Hematopoietic multipotent progenitor cell treated with erythropoietin and hydrocortisone succinate and interleukin-3 and kit ligand, for 4 days (in vitro differentiated cells): ENCODE measurements at places on chromosomes 13 and 19.

- no peak for DNase-seq
Observed at GRCh38 chr13:50994651-50995050, 85.1 kb downstream of the RNASEH2B start.

GRCh38 chr19:14472202-14472938 is 2.8 kb downstream of the PTGER1 start:
- peak; percentile 85 for DNase-seq

- DNase-seq = no peak
Observed at GRCh38 chr13:71219698-71220415, 647.1 kb downstream of the DACH1 start.

DNA sequence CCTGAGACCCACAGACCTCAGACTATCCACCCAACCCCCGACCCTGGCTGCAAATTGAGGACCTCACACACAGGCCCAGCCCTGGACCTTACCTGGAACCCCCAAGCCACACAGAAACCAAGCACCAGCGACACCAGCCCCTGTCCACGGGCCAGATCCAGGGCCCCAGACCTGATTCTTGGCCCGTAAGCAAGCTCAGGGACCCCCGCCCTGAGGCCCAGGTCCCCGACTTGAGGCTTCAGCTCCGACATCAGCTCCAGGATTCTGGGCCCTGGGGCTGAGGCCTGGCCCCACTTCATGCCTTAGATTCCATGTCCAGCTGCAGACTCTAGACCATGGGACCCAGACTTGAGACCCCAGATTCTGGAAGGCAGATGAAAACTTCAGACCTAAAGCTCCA is 6.3 kb downstream of the TTYH1 start:
- DNase-seq = no peak

DNA sequence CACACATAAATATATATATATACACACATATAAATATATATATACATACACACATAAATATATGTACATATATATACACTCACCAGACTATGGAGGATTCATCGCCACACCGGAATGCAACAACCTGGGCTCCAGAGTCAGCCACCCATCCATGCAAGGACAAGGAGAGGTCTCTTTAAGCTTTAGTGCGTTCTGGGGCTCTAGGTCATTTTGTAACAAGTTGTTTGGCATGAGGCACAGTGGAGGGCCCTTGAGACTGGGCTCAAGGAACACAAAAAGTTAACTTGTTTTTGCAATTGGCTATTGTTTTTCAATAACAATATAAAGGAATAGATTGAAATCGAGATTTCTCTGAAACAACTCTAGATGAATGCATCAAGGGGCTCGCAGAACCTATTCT is 4.9 kb upstream of the ZNF90 start:
- no peak for DNase-seq
